Fibroblast of skin of scalp (primary cell): ENCODE measurements at places on chromosomes 7 and 10.

GRCh38 chr10:102220612-102221011 is 5.5 kb upstream of the ELOVL3 start:
- DNase-seq, result no peak

DNA sequence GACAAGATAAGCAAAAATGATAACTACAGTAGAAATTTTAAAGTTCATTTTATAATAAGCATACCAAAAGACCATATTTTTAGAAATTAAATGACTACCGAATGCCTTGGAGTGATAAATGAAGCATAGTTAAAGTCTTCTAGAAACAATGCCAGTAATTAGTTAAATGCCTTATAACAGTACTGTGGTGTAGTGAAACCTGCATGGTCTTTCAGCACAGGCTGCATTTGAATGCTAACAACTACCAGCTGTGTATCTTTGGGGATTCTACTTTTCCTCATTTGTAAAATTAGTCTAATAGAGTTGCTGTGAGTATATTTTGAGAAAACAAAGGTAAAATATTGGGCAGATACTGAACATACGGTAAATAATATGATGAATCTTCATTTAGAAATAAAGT is 25.1 kb downstream of the TSPAN12 start:
- DNase-seq, result no peak

DNA sequence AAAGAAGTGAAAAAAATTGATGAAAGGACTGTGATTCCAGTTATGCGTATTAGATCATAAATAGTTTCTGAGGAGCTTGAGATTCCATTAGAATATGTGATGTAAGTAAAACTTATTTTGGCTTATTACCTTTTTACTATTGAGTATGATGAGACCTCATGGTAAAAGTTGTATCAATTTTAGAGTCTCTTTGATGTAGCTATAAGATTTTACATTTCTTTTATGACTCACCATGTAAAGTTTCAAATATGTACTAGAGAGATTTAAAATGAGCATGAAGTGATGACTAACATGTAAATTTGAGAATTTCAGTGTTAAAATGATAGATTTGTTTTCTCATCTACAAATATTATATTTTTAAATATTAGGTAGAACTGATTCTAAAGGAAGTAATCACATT is 276.5 kb downstream of the OTUD1 start:
- no peak for DNase-seq

DNA sequence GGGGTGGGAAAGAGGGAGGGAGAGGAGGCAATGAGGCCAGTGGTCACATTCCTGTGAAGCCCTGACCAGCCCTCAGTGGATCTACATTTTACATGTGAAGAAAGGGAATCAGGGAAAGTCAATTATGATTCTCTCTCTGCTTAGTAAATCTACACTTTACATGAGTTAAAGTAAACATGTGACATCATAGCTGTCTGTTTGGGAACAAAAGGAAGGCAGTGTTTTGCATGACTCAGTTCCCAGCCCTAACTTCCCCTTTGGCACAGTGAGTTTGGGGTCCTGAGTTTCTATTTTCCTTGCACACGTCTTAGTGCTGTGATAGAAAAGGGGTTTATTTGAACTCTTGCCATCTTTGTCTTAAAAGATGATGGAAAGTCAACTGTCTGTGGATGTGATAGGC is 615.1 kb downstream of the SDK1 start:
- peak; percentile 29 for DNase-seq

- DNase-seq, result peak; percentile 72
Measured at GRCh38 chr7:91243591-91244301, 20.5 kb upstream of the FZD1 start.

DNA sequence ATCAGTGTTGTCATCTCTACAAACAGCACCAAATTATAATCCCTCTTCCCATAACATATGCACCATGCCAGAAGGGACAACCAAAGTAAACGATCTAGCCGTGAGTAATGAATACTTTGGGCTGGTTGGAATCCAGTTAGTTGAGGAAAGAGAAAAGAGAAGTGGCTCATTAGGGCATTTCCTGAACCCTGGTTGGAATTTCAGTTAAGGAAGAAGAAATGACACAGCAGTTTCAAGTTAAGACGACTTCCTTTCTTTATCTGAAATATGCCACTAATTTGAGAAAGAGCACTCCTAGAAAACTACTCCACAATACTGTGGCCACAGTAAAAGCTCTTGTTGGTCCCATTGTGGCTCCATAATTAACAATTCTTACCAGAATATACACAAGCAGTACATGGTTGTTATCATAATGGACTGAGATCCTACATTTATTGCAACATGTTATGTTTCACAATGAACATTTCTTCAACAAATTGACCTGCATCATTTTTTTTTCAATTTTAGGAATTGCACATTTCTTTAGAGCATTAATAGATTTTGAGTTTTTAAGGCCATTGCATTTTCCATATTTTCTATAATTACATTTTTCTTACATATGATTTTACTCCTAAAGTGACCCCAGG is at the start of gene TFEC:
Gene TFEC, minus strand, starts transcription at position 113 of the 626 bp plus-strand sequence. CDS start 46,322 bp downstream, outside the sequence.
- DNase-seq, result peak; percentile 18

- no peak for DNase-seq
Measured at GRCh38 chr7:121824276-121824675, 48.7 kb upstream of the PTPRZ1 start.

DNA sequence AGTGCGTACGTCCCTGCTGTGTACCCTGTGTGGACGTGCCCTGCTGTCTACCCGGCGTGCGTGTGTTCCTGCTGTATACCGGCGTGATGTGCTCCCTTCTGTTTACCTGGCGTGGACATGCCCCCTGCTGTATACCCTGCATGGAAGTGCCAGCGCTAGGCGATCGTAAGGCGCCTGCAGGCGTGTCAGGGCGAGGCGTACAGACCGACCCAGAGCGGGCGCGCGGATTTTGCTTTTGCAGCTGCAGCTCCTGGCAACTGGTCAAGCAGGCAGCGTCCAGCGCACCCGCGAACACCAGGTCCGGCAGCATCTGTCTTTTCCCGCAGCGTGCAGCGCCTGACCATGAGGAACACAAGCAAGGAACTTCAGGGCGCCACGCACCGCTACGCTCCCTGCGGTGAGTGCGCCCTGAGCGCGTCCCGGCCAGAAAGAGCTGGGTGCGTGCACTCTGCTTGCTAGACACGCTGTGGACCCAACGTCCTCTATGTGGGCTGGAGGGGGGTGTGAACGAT is 680 bp downstream of the C7orf57 start:
- no peak for DNase-seq

DNA sequence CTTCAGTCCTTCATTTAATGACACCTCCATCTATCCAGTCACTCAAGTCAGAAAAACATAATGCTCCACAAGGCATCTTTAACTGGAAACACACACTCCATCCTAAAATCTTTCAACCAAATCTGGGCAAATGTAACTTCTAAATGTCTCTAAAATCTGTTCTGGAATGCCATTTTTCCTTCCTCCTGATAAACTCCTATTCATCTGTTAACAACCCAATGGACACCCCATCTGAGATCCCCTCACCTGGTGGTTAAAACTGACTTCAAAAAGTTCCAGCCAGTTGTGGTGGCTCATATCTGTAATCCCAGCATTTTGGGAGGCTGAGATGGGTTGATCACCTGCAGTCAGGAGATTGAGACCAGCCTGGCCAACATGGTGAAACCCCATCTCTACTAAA is 78.7 kb downstream of the ARHGAP21 start:
- DNase-seq, result no peak

- no peak for DNase-seq
Measured at GRCh38 chr7:105337529-105337928, 51.2 kb downstream of the SRPK2 start.

DNA sequence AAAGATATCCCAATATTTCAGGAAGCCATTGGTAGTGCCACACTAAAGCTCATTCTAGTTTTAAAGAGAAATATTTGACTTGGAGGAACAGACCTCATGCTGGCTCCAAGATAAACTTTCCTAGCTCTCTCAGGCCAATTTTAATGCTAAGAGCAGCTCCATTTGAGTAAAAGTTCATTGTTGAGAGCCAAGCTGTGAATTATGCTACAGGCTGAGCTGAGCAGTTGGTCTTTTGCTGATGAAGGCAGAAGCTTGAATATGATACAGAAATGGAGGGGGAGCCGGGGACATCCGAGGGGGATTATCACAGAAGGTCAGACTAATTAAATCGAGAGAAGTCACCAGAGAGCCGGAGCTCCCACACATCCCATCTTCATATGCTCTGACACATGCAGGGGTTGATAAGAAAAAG is 175.7 kb upstream of the AUTS2 start:
- DNase-seq, result no peak

DNA sequence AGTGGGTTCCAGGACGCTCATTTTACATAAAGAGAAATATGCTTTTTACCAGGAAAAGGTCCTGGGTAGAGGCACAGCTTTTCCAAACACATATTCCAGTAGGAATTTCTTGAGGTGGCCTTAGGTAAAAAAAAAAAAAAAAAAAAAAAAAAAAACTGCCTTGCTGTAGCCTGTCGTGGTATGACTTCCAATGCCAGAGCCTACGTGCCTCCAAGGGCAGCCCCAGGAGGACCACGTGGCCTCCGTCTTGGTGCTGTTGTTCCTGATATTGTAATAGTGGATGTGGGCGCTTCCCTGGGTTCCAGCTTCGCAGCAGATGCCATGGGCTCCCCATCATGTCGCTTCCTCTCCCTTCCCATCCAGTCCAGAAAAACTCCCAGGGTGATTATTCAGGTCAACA is 49.3 kb downstream of the PRKAG2 start:
- no peak for DNase-seq

- DNase-seq, result no peak
Measured at GRCh38 chr7:157003756-157004520, 6.5 kb downstream of the MNX1 start.

GRCh38 chr10:113752553-113752952 is 1.1 kb downstream of the PLEKHS1 start:
- DNase-seq, result no peak

DNA sequence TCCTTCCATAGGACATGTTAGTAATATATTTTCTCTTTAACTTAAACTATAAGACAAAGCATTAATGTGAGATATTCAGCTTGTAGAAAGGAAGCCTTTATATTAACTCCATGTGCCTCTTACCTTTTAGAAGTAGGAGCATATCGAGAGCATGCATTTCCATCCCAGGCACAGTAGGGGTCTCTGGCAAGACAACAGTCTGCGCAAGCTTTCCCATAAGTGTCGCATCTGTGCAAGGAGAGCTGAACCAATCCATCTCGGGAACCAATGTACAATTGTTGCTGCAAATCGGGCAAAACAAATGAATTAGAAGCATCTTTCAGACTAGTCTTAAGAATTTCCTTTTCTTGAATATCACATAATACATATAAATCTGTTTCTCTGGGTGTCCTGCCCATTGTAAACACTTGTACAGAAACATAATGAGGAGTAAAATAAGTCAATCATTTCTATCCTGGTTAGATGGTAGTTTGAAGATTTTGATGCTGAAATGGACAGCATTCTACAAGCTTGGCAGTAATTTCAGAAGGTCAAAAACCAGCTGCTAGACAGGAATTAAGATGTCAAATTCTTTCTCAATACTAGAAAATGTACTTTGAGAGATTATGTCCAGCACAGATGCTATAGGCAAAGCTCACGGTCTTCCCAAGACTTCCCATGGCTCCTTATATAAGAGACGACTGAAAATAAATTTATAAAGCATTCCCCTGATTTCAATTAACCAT is 171.8 kb downstream of the SEMA3D start:
- no peak for DNase-seq

GRCh38 chr7:95304990-95305389 is 19.3 kb downstream of the PON1 start:
- DNase-seq, result no peak

DNA sequence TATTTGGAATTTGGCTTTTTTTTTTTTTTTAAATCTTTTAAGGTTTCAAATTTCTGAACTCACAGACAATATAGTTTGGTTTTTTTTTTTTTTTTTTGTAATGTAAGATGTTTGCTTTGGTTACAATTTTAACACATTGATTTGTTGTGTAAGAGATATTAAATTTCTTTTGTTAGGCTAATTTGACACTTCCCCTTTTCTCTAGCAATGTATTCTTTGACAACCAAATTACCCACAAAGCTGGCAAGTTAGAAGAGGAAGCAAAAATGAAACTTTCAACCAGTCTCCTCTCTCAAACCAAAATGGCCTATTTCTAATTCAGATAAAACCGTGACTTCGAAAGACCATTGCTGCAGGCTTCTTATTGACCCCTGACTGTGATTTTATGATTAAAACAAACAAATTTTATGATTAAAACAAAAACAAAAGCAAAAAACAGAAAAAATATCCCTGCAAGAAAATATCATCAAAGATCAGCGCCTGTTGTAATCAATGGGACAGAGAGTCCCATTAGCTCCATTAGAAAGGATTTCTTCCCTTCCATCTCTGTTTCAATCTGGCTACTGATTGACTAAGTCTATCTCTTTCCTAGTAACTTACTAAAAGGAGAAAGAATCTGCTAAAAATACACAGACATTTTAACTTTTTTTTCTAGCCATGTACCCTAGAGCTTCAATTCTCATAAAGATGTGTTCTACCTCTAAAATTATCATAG is 489.2 kb downstream of the MDFIC start:
- no peak for DNase-seq

DNA sequence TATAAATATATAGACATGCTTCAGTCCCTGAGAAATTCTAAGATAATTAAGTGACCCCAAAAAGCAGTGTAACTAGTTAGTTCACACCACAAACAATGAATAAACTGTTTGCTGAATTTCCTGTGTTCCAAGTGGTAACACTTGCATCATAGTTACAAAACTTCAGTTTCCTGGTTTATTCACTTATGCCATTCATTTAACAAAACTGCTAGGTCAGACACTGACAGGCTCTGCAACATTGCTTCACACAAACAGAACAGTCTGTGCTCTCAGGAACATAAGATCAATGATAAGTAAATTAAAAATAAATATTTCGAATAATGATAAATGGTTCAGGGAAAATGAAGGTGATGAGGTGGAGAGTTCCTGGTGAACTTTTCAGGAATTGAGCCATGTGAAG is 133.3 kb upstream of the NAMPT start:
- DNase-seq, result no peak

DNA sequence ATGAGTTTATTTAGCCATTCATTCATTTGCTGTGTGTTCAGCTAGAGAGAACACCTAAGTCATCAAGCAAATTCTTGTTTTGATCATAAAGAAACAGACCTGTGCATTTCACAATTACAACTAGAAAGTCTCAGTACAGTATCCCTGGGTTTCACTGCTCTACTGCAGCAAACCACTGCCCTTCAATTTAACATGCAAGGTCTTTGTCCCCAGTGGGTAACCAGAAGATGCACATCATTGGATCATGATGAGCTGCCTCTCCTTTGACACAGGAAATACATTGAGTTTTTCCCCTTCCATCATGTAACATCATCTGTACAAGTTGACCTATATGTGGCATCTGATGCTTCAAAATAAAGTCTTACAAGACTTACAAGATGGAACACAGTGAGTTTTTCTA is 70.5 kb upstream of the MRLN start:
- DNase-seq, result no peak

GRCh38 chr10:81127931-81128330 is 590.2 kb downstream of the SH2D4B start:
- DNase-seq, result peak; percentile 2

- no peak for DNase-seq
Measured at GRCh38 chr7:136971776-136972175, 103.3 kb downstream of the CHRM2 start.

GRCh38 chr7:10940704-10941355 is 32.8 kb upstream of the PHF14 start:
- DNase-seq, result no peak

- DNase-seq, result no peak
Measured at GRCh38 chr10:30792025-30792424, 162.5 kb upstream of the LYZL2 start.

- no peak for DNase-seq
Measured at GRCh38 chr7:25054819-25055519, 70.1 kb downstream of the CYCS start.

- peak; percentile 33 for DNase-seq
Measured at GRCh38 chr10:121803611-121804010, 124.2 kb downstream of the ATE1 start.
